ENCODE measurements at places on chromosomes 6 and 20. TPM values are rescaled to one million over a fixed set of nuclear protein-coding genes. Genes with fewer than 3 reads are reported as not detected.

- H3K27ac ChIP-seq: no peak overlapping the region
- H3K36me3 ChIP-seq: no peaks in the 10 kb centered on the region
- DNase-seq: no peak
- no peak overlapping the region for H3K4me3 ChIP-seq
- peaks cover 7% of the 10 kb centered on the region for H3K4me1 ChIP-seq
- H3K27me3 ChIP-seq: no peaks in the 10 kb centered on the region
These were observed 5.4 kb downstream of the CSTL1 start for GRCh38 chr20:23444859-23445258.

DNA sequence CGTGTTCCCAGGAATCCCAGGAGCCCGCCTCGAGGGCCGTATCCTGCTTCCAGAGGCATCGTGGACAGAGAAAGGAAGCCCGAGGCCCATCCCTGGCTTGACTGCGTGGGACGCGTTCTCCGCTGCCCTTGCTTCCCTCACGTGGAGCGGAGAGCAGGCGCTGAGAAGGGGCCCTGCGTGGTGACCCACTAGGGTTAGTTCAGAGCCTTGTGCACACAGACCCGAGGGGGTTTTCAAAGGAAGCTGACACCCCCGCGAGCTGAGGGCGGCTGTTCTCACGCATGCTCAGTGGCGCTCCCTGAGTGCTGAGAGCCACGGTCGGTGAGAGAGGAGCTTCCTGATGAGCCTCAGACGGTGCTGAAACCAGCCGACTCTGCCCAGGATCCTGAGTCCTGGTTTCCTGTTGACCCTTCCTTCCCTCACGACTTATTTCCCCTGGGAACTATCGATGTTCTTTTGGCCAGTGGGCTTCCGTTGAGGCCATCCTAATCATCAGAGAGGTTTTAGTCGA is 28.9 kb upstream of the CCR6 start:
- H3K27me3 ChIP-seq: peaks cover 45% of the 10 kb centered on the region
- peak overlapping the region; percentile 77 for H3K4me3 ChIP-seq
- peak; percentile 78 for DNase-seq
- no peaks in the 10 kb centered on the region for H3K36me3 ChIP-seq
- peak overlapping the region; percentile 87 for H3K27ac ChIP-seq

GRCh38 chr6:158040051-158040803 is 58.6 kb downstream of the SYNJ2 start:
- peak; percentile 57 for DNase-seq
- peaks cover 48% of the 10 kb centered on the region for H3K4me1 ChIP-seq
- H3K27ac ChIP-seq: peak overlapping the region; percentile 40
- H3K4me3 ChIP-seq: peak overlapping the region; percentile 59
- H3K27me3 ChIP-seq: no peaks in the 10 kb centered on the region
- H3K36me3 ChIP-seq: peaks cover 9% of the 10 kb centered on the region

DNA sequence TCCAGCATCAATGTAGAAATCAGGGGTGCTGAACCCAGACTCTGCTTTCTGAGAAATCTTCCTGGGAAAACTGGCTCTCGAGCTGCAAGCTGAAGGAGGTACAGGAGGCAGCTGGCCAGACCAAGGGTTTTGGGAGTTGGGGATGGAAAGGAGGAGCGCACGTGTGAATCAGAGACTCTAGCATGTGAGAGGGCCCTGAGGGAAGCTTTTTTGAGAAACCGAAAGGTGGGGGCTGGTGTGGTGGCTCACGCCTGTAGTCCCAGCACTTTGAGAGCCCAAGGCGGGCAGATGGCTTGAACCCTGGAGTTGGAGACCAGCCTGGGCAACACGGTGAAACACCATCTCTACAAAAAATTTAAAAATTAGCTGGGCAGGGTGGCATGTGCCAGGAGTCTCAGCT is 37.1 kb upstream of the EEF1E1 start:
- peaks cover 30% of the 10 kb centered on the region for H3K27me3 ChIP-seq
- H3K4me1 ChIP-seq: no peaks in the 10 kb centered on the region

DNA sequence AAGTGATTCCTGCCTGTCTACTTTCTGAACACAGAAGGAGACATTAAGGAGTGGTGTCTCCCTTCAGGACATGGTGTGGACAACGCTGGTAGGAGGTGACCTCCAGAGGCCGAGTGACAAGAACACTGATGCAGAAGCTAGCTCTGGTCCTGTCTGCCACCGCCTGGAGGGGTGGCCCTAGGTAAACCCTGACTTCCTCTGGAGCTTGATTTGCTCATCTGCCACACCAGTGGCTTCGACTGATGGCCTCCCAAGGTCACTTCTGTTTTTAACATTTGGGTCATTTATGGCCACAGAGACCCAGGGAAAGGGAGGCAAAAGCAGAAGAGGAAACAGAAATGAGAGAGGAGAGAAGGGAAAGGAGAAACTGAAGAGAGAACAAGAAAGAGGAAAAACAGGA is 49.4 kb upstream of the SLC22A23 start:
- H3K27me3 ChIP-seq: peaks cover 13% of the 10 kb centered on the region
- no peaks in the 10 kb centered on the region for H3K4me1 ChIP-seq
- H3K27ac ChIP-seq: no peak overlapping the region
- H3K36me3 ChIP-seq: no peaks in the 10 kb centered on the region
- H3K4me3 ChIP-seq: no peak overlapping the region
- DNase-seq: no peak

DNA sequence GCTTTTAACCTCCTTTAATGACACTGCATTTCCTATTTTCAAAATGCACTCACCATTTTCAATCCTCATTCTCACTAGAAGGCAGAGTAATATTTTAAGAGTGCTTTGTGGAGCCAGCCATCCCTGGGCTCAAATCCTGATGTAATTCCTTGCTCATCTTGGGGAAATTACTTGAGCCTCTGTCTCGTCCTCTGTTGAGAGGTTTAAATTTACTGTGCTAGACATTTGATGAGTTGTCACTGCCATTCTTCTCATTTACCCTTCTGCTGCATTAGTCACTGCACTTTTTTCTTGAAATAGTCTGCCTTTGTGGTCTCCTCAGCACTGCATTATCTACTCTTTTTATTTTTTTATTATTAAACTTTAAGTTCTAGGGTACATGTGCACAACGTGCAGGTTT is 150.0 kb upstream of the HDDC2 start:
- no peak overlapping the region for H3K27ac ChIP-seq
- H3K4me1 ChIP-seq: no peaks in the 10 kb centered on the region
- DNase-seq: no peak

GRCh38 chr20:8190043-8190880 is 58.2 kb downstream of the PLCB1 start:
- peaks cover 5% of the 10 kb centered on the region for H3K27me3 ChIP-seq
- H3K4me1 ChIP-seq: no peaks in the 10 kb centered on the region

DNA sequence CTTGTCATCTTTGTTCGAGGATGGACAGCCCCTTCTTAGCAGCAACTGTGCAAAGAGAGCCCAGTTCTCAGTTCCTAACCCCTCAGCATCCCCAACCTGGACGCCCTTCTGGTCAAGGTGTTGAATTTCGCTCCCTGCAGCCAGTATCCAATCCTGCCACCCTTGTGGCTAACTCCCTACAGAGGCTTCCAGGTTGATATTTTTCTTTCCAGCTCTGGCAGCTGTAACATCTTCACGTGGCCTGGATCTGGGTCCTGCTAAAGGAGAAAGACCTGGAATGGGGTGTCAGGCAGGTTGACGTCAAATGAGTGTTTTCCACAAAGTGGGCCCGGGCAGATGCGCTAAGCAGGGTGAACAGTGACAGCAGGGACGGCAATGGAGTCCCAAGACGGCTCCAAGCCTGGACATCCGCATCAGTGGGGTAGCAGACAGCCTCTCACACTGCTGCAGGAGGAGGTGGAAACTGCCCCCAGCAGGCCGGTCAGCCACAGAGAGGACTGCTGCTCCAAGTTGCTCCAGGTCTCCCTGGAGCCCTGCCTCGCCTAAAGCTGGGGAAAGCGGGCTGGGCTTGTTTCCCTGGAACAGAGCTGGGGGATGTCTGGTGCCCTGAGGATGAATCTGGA is 1.0 kb upstream of the YTHDF1 start:
- H3K27ac ChIP-seq: no peak overlapping the region
- H3K4me3 ChIP-seq: peak overlapping the region; percentile 87
- DNase-seq: no peak
- H3K36me3 ChIP-seq: peaks cover 17% of the 10 kb centered on the region
- peaks cover 38% of the 10 kb centered on the region for H3K4me1 ChIP-seq

- no peak overlapping the region for H3K4me3 ChIP-seq
- H3K27ac ChIP-seq: no peak overlapping the region
- DNase-seq: no peak
- H3K27me3 ChIP-seq: peaks cover 11% of the 10 kb centered on the region
- no peaks in the 10 kb centered on the region for H3K36me3 ChIP-seq
These were observed 74.7 kb downstream of the CD83 start for GRCh38 chr6:14192216-14192788.

GRCh38 chr6:6975459-6976111 is 132.2 kb upstream of the RREB1 start:
- no peaks in the 10 kb centered on the region for H3K27me3 ChIP-seq
- no peak overlapping the region for H3K4me3 ChIP-seq
- no peaks in the 10 kb centered on the region for H3K4me1 ChIP-seq
- no peak overlapping the region for H3K27ac ChIP-seq

- H3K4me1 ChIP-seq: peaks cover 7% of the 10 kb centered on the region
- peak overlapping the region; percentile 43 for H3K27ac ChIP-seq
- DNase-seq: no peak
- no peaks in the 10 kb centered on the region for H3K27me3 ChIP-seq
These were observed 282.7 kb downstream of the NRN1 start for GRCh38 chr6:5723841-5724691.

GRCh38 chr6:43984442-43985321 is 142.6 kb downstream of the MRPL14 start:
- no peak overlapping the region for H3K4me3 ChIP-seq
- no peak overlapping the region for H3K27ac ChIP-seq
- no peaks in the 10 kb centered on the region for H3K36me3 ChIP-seq
- no peak for DNase-seq
- H3K27me3 ChIP-seq: peaks cover 6% of the 10 kb centered on the region

DNA sequence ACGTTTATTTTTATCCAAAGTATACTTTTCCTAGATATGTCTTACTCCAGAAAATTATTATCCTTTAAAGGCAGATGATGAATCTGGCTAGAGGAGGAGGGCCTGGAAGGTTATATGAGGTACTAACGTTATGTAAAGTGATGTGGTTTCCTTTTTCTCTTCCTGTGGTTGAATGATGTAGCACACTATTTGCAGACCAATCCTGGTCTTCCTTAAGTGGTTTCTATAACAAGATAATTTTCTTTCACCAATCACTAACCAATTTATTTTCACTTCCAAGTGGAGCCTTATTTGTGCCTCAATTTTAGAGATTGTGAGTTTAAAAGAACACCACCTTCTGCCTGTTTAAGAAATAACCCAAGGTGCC is 154.6 kb upstream of the SOX4 start:
- peaks cover 27% of the 10 kb centered on the region for H3K27me3 ChIP-seq
- H3K4me1 ChIP-seq: peaks cover 23% of the 10 kb centered on the region
- H3K36me3 ChIP-seq: no peaks in the 10 kb centered on the region
- no peak overlapping the region for H3K27ac ChIP-seq
- no peak for DNase-seq

DNA sequence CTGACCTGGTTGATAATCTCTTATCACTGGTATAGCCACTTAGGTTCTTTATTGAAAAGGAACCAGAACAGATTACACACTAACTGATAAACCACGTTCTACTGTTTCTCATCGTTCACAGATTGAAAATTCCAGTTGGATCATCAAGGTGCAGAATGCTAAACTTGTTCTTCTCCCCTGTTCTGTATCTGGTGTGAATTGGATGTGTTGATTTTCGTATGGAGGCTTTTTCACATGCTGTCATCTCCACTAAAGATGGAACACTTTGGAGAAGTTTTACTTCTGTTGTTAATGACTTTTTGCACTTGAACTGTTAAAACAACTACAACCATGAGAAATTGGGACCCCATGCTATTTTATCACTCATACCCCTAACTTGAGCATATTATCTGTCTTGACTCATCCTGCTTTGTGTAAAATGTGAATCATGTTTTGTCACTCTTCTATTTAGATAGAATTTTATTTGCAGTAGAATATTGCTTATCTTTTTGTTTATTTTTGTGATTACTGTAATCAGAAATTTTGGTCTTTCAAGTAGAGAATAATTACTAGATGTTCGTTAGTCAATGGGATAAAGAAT is 17.5 kb downstream of the VAPB start:
- H3K27ac ChIP-seq: peak overlapping the region; percentile 54
- peaks cover 37% of the 10 kb centered on the region for H3K4me1 ChIP-seq
- no peaks in the 10 kb centered on the region for H3K27me3 ChIP-seq

- peak overlapping the region; percentile 94 for H3K27ac ChIP-seq
- H3K4me1 ChIP-seq: peaks cover 60% of the 10 kb centered on the region
- no peaks in the 10 kb centered on the region for H3K36me3 ChIP-seq
- peak; percentile 23 for DNase-seq
- peak overlapping the region; percentile 80 for H3K4me3 ChIP-seq
These were observed 35.4 kb upstream of the E2F3 start for GRCh38 chr6:20366082-20366830.

- H3K4me3 ChIP-seq: no peak overlapping the region
- H3K27me3 ChIP-seq: no peaks in the 10 kb centered on the region
These were observed 117.0 kb downstream of the TFAP2A start for GRCh38 chr6:10297832-10298231.

DNA sequence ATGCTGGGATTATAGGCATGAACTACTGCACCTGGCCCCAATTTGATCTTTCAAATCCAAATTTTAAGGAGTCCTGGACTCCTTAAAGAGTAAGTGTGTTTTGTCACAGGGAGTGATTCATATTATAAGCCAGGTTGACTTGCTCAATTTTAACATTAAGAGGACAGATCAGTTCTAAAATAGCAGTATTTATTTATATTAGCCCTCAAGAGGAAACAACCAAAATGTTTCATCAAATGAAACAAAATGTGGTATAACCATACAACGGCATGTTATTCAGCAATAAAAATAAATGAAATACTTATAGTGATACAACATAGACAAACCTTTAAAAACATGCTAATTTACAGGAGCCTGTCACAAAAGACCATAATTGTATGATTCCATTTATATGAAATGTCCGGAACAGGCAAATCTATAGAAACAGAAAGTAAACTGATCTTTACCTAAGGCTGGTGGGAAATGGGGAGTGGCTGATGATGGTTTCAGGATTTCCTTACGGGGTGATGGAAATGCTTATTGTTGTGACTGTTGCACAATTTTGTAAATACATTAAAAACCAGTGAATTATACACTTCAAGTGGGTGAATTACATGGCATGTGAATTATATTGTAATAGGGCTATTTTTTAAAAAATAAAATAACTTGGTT is 637.4 kb downstream of the MMUT start:
- no peaks in the 10 kb centered on the region for H3K27me3 ChIP-seq
- H3K27ac ChIP-seq: no peak overlapping the region
- no peaks in the 10 kb centered on the region for H3K4me1 ChIP-seq

DNA sequence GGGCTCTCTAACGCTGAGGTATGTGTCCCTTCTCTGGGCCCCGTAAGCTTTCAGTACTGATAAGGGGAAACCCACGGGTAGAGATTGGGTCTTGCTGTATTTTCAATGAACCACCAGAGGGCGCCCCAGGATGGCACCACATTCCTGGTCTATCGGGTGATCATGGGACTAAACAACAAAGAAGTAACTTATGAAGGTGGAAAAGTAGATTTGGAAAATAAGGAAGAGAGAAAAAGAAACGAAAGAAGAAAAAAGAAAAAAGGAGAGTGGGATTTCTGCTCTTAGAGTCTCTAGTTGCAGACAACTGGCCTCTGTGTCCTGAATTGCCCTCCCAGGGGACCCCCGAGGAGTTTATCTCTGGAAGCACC is 93.8 kb downstream of the GMPR start:
- no peaks in the 10 kb centered on the region for H3K27me3 ChIP-seq
- H3K4me1 ChIP-seq: peaks cover 9% of the 10 kb centered on the region
- no peak overlapping the region for H3K27ac ChIP-seq
- peak; percentile 81 for DNase-seq
- H3K4me3 ChIP-seq: no peak overlapping the region

The CFAP206 gene
- not detected for total RNA-seq

The FERMT1 gene
- total RNA-seq: 0.37 TPM

The LCA5 gene
- 0.58 TPM for total RNA-seq

The ECI2 gene
- total RNA-seq: 43.2 TPM

The SLC17A1 gene
- total RNA-seq: 0.29 TPM

The TSBP1 gene
- not detected for total RNA-seq

The CAP2 gene
- not detected for total RNA-seq

The FUCA2 gene
- 14.0 TPM for total RNA-seq

All from activated T-cell treated with anti-CD3 and anti-CD28 coated beads, Interleukin-2, amount 50 U/mL, for 72 hours (primary cell).